Activated naive CD4-positive, alpha-beta T cell treated with anti-CD3 and anti-CD28 coated beads, Interleukin-2, amount 50 U/mL, for 72 hours (primary cell): ENCODE measurements at places on chromosomes 3 and 15.

DNA sequence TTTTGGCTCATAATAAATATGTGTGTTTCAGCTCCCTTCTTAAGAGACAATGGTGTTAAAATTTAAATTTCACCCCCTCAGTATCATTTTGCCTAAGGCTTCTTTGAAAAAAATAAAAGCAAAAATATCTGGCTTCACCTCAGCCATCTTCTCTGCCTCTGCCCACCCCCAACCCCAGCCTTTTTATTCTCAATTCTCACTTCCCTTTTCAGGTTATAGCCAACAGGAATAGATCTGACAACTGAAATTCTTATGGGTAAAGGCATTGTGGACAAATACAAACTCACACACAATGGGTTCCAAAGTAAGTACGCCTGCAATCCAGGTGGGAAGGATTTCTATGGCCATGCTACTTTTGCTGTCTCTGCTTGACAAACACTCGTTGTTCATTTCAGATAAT is 399.0 kb upstream of the ARRDC4 start:
- no peak for DNase-seq

GRCh38 chr3:23324745-23325144 is 121.6 kb downstream of the UBE2E2 start:
- no peak for DNase-seq

GRCh38 chr3:196207159-196207832 is 3.9 kb downstream of the ZDHHC19 start:
- no peak for DNase-seq

DNA sequence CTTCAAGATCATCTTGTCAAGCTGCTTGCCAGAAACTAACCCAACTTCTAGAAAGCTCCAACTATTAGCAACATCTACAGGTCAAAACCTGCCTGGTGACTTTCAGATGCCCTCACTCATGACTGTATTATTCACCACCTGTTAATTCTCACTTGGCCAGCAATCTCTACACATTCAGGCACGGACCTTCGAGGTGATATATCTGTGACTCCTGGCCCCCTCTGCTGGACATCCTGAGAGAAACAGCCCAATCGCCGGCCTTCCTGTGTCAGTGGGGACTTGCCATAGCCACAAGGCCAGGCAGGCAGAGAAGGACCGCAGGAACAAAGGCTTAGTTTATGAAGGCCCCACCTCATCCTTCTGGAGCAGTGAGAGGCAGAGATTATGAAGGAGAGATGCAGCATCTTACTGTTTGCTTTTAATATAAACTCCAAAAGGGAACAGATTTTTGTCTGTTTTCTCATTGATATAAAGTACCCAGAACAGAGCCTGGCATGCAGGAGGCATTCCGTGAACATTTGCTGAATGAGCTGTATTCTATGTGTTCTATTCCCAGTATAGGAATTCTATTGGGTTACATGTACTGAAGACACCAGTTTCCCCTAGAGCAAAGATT is 24.4 kb upstream of the OCA2 start:
- peak; percentile 45 for DNase-seq

DNA sequence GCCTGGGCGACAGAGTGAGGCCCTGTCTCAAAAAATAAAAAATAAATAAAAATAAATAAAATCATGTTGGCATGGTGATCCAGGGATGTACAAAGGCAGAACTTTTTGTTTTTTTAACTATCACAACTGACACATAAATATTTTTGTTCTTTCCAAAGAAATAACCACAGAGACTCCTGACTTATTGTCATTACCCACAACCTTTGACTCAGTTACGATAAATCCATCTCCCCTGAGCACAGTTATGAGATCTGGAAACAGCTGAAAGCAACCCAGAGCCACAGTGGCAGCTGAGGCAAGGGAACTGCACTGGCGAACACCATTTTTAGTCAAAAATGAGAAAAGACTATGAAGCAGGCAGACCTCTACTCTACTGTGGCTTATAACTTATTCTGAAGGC is 24.0 kb downstream of the OSBPL10 start:
- no peak for DNase-seq

GRCh38 chr3:162224746-162225145 is 728.1 kb downstream of the OTOL1 start:
- no peak for DNase-seq

DNA sequence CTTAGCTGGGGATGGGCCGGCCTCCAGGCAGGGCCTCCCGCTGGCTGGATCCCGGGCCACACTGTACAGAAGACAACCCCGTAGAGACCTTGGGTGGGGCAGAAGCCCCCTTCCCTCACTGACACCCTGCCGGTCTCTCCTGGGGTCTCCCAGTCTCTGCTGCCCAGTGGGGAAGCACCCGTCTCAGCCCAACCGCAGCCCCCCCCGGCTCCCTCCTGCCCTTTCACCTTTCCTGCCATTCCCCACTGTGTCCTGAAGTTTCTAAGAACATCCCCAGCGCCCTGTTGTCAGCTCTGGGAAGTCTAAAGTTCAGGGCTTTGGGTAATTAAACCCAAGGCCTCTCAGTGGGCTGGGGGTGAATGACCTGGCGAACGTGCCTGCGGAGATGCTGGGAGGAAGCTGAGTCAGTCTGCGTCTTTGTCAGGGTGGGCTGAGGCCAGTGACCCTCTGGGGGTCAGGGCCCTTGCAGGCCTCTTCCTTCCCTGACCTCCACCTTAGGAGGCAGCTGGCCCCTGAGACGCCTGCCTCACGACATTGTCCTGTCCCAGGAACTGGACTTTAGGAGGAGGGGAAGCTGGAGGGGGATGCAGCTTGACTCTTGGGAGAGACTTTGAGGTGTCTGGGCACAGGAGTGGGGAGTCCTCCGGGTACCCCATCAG is 1.4 kb upstream of the SLC51A start:
- no peak for DNase-seq

DNA sequence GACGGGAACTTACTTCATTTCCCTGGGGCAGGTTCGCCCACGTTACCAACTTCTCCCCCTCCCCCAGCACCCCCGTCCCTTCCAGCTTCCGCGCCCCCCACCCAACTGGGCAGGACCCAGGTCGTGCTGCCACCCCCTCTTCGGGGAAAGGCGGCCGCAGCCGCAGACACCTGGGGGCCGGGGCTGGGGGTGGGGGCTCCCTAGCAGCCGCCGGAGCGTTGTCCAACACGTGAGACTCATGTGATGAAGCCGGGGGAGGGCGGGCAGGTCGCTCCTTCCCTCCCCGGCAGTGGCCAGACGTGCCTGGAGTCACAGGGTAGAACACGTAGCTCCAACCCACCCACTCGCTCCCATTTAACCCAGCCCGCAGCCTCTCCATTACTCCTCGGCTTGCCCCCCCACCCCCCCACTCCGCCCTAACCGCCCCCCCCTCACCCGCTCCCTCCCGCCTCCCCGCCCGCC is 240 bp upstream of the BHLHE40 start:
- DNase-seq: peak; percentile 92

DNA sequence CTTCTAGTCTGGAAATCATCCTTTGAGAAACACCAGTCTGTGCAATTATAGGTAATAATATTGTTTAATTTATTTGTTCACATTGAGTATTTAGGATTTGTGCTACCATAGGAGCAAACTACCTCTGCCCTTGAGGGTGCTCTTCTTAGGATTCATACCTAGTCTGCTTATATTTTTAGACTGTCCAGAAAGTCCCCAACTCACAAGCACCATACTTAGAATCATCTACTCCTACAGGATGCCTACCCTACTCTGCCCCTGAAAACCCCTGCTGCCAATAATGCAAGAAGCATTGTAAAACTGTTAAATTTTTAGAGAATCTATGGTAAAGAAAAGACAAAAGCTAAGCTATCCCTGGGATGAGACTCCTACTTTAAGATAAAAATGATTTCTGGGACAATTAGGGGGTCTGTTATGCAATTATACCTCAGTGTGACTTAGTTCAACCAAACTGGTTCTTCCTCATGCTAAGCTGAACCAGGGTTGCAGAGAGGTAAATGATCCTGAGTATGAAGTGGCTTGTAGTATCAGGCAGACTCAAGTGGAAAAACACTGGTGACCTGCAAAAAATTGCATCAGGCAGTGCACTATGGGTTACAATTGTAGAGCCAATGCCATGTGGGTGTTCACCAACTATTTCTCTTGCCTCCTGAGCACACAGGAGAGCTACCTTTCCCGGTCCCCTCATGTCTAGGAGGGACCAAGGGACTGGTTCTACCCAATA is 133.3 kb downstream of the TNIK start:
- no peak for DNase-seq

DNA sequence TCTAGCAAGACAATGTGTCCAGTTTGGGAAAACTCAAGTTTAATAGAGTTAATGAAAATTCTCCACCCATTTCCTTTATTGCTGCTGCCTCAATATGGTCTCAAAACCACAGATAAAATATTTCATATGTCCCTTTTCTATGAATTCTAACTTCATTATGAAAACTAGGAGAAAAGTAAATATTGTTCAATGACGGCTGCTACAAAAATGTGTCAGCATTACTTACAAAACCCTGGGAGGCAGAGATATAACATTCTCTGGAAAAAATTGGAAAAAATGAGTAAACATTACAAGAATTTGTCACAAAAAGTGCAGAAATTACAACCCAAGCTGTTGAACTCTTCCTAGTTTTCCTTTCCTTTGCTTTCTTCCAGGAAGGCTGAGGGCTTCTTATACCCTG is 22.2 kb upstream of the FBN1 start:
- no peak for DNase-seq

GRCh38 chr3:50474717-50475116 is 28.7 kb downstream of the CACNA2D2 start:
- no peak for DNase-seq

GRCh38 chr15:90593499-90594158 is 63.9 kb downstream of the CRTC3 start:
- no peak for DNase-seq

DNA sequence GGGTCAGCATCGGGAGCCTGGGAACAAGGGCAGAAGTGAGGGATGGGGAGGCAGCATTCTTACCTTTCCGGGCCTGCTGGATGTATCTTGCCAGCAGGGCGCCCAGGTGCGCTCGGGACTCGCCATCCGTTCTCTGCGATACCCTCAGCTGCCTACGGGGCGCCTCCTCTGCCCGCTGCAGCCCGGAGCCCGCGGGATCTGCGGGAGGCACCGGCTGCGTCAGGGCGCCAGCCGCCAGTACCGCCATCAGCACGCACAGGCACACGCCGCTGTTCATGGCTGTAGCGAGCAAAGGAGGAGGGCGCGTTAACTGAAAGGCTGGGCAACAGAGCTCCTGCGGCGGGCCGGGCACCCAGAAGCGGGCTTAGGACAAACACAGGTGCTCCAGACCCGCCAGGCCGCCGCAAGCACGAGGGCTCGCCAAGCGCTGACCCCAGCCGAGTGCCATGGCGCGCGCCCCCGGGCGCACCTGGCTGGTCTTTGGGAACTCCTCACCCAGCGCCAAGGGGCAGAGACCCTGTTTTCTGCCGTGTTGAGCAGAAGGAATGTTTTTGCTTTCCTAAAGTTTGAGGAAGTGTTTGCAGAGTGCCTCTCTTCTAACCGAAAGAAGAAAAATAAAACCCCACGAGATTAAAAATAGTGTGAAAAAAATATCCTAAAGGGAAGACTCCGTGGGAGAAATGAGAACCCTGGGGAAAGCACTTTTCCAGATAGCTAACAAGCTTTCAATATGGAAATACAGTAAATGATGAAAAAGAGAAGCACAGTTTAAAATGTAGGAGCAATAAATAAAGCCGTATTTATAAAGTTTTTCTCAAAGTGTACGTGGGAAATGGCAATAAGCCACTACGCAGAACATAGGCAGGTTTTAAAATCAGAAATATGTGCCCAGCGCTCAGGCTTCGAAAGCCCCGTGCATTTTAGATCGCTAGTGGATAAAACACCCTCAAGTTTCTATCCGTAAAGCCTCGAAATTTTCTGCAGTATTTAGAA is 2.3 kb downstream of the CCK start:
- DNase-seq: peak; percentile 26

GRCh38 chr15:70826634-70827033 is 27.3 kb downstream of the LARP6 start:
- no peak for DNase-seq

DNA sequence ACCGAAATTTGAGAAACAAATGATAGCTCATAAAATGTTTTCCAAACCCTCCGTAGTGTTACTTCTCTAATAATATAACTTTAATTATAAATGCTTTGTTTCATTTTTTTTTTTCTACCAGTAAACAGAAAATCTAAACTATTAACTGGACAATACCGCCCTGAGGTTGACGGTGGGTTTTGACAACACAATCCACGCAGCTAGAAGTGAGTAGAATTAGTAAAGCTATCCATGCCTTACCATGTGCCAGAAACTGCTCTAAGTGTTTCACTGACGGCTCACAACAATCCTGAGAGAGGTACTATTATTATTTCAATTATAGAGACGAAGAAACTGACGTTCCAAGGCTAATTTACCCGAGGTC is 410 bp downstream of the NDUFAF1 start:
- no peak for DNase-seq

DNA sequence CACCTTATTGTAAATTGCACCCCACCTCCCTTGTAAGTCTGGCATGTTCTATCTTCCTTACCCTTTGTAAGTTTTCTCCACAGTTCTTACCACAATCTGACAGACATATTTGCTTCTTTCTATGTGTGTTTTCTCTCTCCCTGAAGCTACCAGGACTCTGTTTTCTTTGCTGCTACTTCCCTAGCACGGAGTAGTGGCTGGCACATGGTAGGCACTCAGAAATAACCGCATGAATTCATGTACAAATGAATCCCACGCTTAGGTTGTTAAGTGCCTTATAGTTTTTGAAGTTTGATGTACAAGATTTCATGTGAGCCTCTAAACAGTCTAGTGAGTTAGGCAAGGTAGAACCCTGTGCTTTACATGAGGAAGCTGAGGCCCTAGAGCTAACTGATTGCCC is 178.4 kb upstream of the CTDSPL start:
- no peak for DNase-seq

- DNase-seq: no peak
These were observed 17.8 kb downstream of the ALPK3 start for GRCh38 chr15:84834969-84835368.

GRCh38 chr3:134481166-134481565 is 4.6 kb downstream of the ANAPC13 start:
- DNase-seq: no peak

DNA sequence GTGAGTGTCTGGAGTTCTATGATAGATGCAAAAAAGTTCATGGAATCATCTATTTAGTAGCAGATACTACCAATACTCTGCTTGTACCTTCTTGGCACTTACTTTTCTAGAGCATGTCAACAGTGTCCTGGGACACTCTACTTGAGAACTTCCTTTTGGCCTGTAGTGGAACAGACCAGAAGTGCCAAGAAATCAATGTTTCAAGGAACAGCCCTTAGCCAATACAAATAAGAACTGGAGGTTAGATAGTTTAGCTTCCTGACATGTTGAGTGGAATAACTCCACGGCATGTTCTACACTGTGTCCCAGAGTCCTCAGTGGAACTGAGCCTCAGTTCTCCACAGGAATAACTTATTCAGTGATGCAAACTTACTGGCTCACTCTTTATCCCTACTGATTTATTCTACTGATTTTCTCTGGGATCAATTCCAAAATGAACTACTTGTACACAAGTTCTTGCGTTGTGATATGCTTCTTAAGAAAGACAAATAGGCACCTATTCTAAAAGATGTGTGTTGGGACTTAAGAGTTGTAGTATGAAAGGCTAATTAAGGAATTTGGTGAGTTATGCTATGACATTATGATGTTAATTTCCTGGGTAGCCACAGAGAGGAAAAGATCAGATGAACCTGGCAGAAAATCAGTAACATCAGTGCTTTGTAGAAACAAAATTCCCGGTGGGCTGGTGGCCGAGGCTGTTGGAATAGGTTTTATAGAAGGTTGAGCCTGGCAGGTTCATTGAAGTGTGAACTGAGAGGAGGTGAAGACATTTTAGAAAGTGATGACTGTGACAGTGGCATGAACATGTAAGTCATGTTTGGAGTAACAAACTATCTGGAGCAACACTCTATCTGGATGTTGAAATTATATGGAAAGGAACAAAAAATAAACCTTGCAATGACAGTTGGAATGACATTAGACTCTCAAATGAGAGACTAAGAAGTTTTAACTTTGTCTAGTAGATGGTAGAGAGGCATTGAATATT is 101.8 kb upstream of the RBMS3 start:
- no peak for DNase-seq
